CD8-positive, alpha-beta memory T cell (primary cell): ENCODE measurements at places on chromosomes 1 and 21. TPM values are rescaled to one million over a fixed set of nuclear protein-coding genes. Genes with fewer than 3 reads are reported as not detected.

DNA sequence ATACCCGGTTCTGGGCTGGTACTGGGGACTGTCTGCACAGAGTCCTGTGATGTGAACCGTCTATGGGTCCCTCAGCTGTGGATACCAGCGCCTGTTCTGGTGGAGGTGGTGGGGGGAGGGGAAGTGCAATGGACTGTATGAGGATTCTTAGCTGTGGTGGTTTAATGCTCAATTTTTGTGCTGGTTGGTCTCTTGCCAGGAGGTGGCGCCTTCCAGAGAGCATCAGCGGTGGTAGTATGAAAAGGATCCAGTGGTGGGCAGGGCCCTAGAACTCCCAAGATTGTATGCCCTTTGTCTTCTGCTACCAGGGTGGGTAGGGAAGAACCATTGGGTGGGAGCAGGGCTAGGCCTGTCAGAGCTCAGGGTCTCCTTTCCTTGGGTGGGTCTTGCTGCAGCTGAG, 89.4 kb upstream of the B3GALT2 start:
- DNase-seq: no peak
- H3K4me1 ChIP-seq: no peaks in the 10 kb centered on the region

DNA sequence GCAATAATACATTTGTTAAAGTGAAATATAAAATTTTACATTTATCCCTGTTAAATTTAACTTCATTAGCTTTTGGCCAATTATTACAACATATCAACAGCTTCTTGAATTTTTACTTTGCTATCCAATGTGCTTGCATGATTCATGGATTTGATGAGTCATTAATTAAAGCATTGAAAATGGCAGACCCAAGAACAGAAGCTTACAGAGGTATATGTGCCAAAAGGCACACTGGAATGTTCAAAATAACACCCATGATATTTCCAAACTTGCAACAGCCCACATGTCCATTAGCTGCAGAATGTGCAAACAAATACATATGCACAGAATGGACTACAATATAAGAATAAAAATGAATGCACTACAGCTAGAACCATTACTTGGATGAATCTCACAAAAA, 76.4 kb upstream of the MAN1A2 start:
- no peaks in the 10 kb centered on the region for H3K4me1 ChIP-seq
- H3K27me3 ChIP-seq: no peaks in the 10 kb centered on the region
- DNase-seq: no peak
- H3K4me3 ChIP-seq: no peak overlapping the region
- no peaks in the 10 kb centered on the region for H3K36me3 ChIP-seq

- peaks cover 18% of the 10 kb centered on the region for H3K4me1 ChIP-seq
- DNase-seq: no peak
- no peaks in the 10 kb centered on the region for H3K36me3 ChIP-seq
- peak overlapping the region; percentile 78 for H3K4me3 ChIP-seq
- H3K27ac ChIP-seq: no peak overlapping the region
These were observed 1.0 kb downstream of the HPCAL4 start for GRCh38 chr1:39690225-39690624.

ELOVL1 gene
- 89.1 TPM for total RNA-seq

GRCh38 chr1:214658175-214658574, 55.2 kb downstream of the CENPF start:
- no peaks in the 10 kb centered on the region for H3K4me1 ChIP-seq
- no peak for DNase-seq
- H3K27me3 ChIP-seq: no peaks in the 10 kb centered on the region
- H3K27ac ChIP-seq: no peak overlapping the region
- H3K4me3 ChIP-seq: no peak overlapping the region
- H3K36me3 ChIP-seq: no peaks in the 10 kb centered on the region

GRCh38 chr1:175656416-175656815, 87.0 kb downstream of the TNR start:
- no peak for DNase-seq
- H3K36me3 ChIP-seq: no peaks in the 10 kb centered on the region

DNA sequence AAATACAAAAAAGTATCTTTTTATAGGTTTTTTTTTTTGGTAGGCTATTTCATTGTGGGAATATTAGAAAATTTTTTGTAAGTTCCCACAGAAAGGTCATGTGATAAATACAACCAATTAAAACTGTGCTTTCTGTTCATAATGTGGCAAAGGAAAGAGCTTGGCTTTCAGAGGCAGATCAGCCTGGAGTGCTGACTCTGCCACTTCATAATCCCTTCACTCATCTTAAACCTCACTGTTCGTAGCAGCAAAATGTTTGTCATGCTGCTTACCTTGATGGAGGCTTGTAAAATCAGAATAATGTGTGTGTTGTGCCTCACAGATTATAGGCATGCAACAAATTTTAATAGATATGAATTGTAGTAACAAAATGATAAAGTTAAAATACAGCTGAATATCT, 176.8 kb downstream of the ZP4 start:
- no peaks in the 10 kb centered on the region for H3K27me3 ChIP-seq
- no peak overlapping the region for H3K27ac ChIP-seq
- H3K4me1 ChIP-seq: no peaks in the 10 kb centered on the region
- no peak overlapping the region for H3K4me3 ChIP-seq
- no peak for DNase-seq
- H3K36me3 ChIP-seq: no peaks in the 10 kb centered on the region

DNA sequence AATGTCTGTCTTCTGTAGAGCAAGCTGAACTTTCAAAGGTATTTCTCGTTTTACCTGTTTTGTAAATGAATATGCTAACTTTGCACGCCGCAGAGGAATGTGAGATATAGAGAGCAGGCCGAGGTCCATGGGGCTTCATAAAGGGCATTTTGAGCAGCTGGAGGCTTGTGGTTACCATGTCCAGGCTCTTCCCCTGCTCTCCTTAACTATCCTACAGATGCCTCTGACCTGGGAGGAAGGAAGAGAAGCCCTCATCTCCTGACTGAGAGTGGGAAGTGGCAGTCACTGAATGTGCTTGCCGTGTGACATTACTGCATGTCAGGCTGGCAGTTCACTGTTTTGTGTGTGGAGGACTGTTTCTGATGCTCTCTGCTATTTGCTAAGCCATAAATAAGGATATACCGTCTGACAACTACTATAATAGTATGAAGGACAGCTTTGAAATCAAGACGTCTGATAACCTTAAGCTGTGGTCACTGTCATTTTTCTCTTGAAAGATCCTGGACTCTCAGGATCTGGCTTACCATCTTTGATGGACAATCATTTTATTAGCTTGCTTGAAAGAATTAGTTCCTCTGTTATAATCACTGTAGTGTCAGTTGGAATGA, 92.2 kb downstream of the DYRK1A start:
- H3K4me3 ChIP-seq: no peak overlapping the region
- DNase-seq: no peak
- no peaks in the 10 kb centered on the region for H3K27me3 ChIP-seq

SPTA1 gene
- total RNA-seq: not detected

INKA2 gene
- total RNA-seq: 3.8 TPM

DNA sequence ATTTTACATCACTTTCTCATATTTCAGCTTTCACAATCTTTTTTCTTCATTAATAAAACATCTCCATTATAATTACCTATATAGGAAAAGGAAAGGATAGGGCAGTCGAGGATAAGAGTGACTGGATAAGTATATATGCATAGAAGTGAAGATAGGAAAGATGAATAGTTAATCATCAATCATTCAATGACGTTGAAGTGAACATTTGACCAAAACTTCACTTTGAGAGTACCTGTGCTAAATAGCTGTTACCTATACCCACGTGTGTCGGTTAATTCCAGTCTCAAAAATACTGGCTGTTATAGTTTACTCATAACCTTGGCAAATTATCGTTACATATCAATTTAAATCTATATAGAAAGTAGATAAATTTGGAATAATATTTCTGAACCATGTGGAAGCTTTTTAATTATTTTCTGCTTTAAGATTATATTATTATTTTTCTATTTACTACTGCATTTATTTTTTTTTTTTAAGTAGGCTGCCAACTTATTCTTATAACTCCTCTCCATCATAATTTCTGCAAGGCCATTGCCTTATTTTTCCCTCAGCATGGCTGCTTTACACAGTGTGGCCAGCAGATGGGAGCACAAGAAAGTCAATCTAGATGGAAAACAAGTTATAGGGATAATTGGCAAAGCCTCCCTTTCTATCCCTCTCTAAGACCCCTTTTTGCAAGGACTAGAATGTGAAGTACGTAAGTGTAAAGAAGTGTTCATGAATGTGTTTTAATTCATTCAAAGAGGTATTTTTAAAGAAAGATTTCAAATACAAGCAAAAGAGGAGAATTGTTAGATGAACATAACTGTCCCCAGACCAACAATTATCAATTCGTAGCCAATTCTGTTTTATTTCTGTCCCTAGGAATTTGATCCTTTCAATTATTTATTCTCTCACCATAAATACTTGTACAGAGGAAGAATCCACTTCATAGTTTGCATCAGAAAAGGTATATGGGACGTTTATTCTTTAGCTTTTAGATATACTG, 290.4 kb downstream of the KCNT2 start:
- H3K27me3 ChIP-seq: no peaks in the 10 kb centered on the region
- H3K4me1 ChIP-seq: no peaks in the 10 kb centered on the region
- no peaks in the 10 kb centered on the region for H3K36me3 ChIP-seq
- no peak overlapping the region for H3K4me3 ChIP-seq
- no peak overlapping the region for H3K27ac ChIP-seq

GRCh38 chr1:200015811-200016210, 11.7 kb upstream of the NR5A2 start:
- no peak overlapping the region for H3K27ac ChIP-seq
- no peak overlapping the region for H3K4me3 ChIP-seq
- no peaks in the 10 kb centered on the region for H3K4me1 ChIP-seq
- no peaks in the 10 kb centered on the region for H3K36me3 ChIP-seq
- no peak for DNase-seq

- H3K4me3 ChIP-seq: no peak overlapping the region
- no peak for DNase-seq
- no peaks in the 10 kb centered on the region for H3K36me3 ChIP-seq
- H3K27ac ChIP-seq: no peak overlapping the region
- H3K4me1 ChIP-seq: no peaks in the 10 kb centered on the region
These were observed 115.6 kb downstream of the XCL2 start for GRCh38 chr1:168428063-168428731.

EXTL1 gene
- total RNA-seq: not detected

SMPDL3B gene
- 0.27 TPM for total RNA-seq

ACTA1 gene
- not detected for total RNA-seq

USH2A gene
- total RNA-seq: not detected

SASS6 gene
- 12.6 TPM for total RNA-seq

GRCh38 chr21:31180256-31181081, 142.2 kb upstream of the KRTAP19-8 start:
- no peaks in the 10 kb centered on the region for H3K27me3 ChIP-seq
- DNase-seq: no peak
- H3K4me1 ChIP-seq: peaks cover 73% of the 10 kb centered on the region
- peak overlapping the region; percentile 26 for H3K4me3 ChIP-seq
- no peak overlapping the region for H3K27ac ChIP-seq

FCAMR gene
- not detected for total RNA-seq

GRHL3 gene
- total RNA-seq: 0.29 TPM

- H3K27ac ChIP-seq: no peak overlapping the region
- no peaks in the 10 kb centered on the region for H3K27me3 ChIP-seq
- no peaks in the 10 kb centered on the region for H3K4me1 ChIP-seq
- no peaks in the 10 kb centered on the region for H3K36me3 ChIP-seq
These were observed 319.5 kb upstream of the USP24 start for GRCh38 chr1:55534565-55535121.

- peaks cover 51% of the 10 kb centered on the region for H3K4me1 ChIP-seq
- no peak for DNase-seq
- no peaks in the 10 kb centered on the region for H3K27me3 ChIP-seq
- no peaks in the 10 kb centered on the region for H3K36me3 ChIP-seq
These were observed 5.8 kb upstream of the PTPN7 start for GRCh38 chr1:202165942-202166843.

DNA sequence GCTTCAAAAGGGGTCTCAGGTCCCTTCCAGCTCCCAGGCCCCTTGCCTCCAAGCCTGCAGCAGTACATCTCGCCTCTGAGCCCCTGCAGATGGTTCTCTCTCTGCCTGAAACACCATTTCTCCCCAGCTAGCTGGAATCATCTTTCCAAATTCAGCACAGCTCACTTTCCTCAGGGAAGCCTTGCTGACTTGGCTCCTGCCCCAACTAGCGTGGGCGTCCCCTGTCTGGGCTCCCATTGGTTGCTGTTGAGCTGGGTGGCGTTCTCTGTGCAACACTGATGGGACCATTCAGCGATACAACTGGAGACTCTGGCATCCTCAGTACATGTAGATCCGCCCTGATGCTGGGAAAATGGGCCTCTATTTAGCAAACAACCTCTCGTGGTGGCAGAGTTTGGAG, 141.3 kb upstream of the IGSF21 start:
- no peak overlapping the region for H3K27ac ChIP-seq
- no peak for DNase-seq
- no peak overlapping the region for H3K4me3 ChIP-seq
- H3K4me1 ChIP-seq: no peaks in the 10 kb centered on the region

- H3K36me3 ChIP-seq: no peaks in the 10 kb centered on the region
- no peak overlapping the region for H3K4me3 ChIP-seq
- no peaks in the 10 kb centered on the region for H3K27me3 ChIP-seq
- no peak for DNase-seq
These were observed 77.3 kb upstream of the NEK7 start for GRCh38 chr1:198079432-198079951.

OR14I1 gene
- not detected for total RNA-seq

DNA sequence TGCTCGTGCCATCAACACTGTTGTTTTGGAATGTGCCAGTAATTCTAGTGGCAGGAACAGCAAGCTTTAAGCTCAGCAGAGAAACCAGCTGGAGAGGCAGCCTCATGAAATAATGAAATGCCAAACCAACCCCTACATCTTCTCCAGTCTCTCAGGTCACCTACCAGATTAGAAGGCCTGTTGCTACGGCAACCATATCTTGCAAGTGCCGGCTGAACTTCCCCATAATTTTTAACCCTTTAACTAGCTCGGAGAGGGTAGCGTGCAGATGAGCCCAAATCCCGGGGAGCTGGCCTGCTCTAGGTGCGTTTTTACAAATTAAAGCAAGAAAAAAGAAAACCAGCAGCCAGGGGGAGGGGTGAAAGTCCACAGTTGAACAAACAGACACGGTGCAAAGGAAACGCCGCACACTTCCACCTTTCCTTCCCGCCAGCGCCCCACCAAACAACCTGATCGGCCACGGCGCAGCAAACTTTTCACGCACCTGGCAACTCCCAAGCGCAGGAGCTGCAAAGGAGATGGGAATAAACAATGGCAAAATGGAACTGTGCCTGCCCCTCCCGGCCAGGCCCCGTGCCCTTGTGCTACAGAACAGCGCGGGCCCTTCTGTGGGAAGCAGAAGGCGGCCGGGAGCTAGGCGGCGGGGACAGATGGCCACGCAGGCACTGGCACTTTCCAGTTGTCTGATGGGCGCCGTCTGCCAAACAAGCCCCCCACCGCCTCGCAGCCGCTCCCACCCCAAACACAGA, 50.1 kb downstream of the SSBP3 start:
- no peaks in the 10 kb centered on the region for H3K27me3 ChIP-seq
- no peak for DNase-seq
- H3K27ac ChIP-seq: no peak overlapping the region
- H3K4me1 ChIP-seq: peaks cover 54% of the 10 kb centered on the region
- peak overlapping the region; percentile 16 for H3K4me3 ChIP-seq
- no peaks in the 10 kb centered on the region for H3K36me3 ChIP-seq
